ENCODE measurements at places on chromosomes 11 and 22.

DNA sequence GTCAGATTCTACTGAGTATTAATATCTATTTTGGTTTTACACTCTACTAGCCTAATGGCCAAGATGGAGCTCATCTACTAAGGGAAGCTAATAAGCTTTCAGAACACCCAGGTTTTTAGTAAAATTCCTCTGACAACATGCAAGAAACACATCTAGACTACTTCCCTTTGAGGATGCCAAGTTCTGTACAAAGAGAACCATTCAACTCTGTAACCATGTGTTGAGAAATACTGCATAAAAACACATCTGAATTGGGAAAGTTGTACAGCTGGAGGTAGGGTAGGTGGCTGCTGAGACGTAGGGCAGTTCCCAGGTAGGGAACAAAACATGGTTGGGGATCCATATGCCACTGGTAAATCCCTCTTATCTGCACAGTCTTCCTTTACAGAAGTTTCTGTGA is 66.2 kb downstream of the SC5D start:
- DNase-seq: no peak

DNA sequence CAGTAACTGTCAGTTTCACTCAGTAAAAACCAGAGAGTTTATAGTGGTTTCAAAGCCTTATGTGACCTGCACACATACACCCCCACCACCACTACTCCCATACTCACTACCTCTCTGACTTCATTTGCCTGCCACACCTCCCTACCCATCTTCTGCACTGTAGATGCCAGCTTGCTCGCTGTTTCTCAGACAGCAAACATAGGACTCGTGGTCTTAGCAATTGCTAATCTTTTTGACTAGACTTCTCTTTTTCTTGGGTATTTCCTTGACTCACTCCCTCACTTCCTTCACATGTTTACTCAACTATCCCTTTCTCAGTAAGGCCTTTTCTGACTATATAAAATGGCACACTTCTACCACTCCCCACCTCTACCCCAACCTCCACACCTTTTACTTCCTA is 27.8 kb downstream of the CEP295 start:
- DNase-seq: no peak

DNA sequence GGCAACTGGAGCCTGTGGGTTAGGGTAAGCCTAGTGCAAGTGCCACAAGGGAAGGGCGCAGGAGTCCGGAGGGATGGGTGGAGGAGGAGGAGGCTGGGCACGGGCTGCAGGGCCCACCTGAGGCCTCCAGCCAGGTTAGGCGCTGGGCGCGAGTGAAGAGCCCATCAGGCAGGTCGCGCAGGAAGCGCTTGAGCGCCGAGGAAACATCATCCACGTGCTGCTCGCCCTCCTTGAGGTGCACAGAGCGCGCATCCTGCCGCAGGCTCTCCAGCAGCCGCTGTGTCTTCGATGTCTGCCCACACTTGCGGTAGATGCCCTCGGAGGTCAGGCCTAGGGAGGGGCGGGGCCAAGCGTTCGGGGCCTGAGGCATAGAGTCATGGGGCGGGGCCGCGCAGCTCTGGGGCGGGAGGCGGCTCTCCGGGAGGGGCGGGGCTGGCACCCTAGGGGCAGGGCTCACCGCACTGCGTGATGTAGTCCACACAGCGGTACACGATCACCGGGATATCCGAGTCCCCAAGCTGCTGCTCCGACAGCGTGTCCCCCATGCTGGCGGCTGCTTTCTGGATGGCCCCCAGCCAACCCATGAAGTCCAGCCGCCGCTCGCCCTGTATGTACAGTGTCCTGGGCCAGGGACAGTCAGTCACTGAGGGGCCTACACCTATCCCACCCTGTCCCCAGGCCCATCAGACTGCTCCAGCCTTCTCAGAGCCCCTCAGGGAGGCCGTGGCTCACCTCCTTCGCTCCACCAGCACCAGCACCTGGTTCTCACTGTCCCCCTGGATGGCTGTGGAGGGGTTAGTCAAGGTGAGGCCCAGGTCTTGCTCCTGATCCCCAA is 22.9 kb upstream of the PDE2A start:
- no peak for DNase-seq

DNA sequence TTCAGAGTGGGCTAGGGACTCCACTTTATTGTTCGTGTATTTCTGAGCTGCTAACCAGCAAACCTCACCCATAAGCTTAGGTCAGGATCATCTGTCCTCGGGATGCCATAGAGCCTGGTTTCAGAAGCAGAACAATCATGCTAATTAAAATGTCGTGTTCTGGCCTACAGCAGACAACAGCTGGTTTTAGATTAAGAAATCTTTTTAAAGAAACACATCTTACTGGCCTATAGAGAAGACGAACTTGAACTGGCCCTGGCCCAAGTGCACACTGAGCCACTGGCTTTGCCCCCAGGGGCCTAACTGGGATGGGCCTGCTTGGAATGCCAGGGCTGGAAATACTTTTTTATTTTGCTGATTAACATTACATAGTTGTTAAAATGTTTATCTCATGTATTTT is 63.2 kb downstream of the ALX4 start:
- DNase-seq: no peak

DNA sequence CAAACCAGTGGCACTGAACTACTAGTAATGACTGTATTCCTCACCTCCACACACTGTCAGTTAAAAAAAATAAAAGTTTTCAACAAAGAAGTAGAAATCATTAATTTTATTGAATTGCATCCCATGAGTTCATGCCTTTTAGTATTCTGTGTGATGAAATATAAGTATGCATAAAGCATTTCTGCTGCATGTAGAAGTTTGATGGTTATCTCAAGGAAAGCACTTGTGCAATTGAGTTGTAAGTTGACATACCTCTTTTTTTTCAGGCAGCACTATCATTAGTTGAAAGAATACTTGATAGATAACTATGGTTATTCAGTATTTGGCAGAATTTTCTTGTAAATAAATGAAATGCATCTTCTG is 104.4 kb downstream of the STIM1 start:
- no peak for DNase-seq

- peak; percentile 39 for DNase-seq
Observed at GRCh38 chr22:29394931-29395581, 6.7 kb upstream of the AP1B1 start.

GRCh38 chr11:114774599-114775361 is 96.5 kb downstream of the NXPE2 start:
- no peak for DNase-seq

DNA sequence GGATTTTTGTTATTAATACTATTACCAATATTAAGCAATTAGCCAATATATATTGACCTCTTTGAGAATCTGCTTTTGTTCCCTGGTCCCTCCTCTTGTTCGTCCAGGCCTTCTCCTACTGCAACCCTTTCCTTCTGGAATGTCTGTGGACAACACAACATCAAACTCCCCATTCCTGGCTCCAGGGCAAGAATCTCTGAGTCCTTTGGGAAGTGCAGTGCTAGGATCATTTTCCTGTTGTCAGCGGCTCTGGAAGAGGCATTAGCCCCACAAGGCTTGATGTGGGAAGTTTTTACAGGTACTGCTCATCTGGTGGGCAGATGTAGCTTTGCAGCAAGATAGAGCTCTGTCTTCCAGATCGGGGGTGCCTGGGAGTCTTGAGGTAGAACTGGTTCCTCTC is 74.3 kb downstream of the RPUSD4 start:
- DNase-seq: no peak

DNA sequence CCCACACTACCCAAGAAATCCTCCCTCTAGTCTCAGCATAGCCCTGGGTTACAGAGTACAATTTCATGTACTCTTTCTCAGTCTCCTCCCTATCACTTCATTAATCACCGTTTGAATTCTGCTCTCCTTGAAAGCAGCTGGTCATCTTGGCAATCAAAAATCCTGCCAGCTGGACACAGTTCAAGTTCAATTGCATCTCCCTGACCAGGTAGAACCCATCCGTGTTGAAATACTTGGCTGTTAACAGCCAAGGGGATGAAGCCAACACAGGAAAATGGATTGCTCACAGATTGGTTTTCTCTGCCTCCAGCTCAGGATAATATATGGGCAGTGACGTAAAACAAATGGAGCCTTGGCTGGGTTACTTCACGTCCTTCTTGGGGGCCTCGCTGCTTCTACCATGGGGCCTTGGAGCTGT is 55.1 kb upstream of the GRK3 start:
- DNase-seq: no peak

- DNase-seq: peak; percentile 64
Observed at GRCh38 chr11:100739666-100740065, 52.6 kb downstream of the ARHGAP42 start.

DNA sequence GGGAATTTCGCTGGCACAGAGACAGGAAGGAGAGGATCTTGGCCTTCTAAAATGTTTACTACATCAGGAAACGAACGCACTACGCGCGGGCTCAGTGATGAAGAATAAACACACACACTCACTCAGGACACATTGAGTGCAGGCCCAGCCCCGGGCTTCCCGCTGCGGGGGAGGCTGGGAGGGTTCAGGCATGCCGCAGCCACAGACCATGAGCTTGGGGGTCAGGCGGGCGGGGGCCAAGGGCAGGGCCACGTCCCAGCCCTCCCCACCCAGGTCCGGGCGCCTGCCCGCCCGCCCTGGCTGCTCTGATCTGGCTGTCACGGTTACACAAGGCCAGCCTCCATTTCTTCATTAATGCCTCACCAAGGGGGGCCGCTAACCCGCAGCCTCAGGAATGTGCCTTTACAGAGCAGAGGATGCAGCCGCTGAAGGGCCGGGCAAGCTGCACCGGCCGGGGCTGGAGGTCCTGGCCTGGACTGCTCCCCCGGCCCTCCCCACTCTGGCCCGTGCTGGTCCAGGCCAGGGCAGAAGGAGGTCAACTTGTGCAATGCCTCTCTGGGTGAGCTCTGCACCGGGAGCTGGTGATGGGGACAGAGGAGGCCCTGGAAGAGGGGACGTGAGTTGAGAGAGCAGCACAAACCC is 41.7 kb downstream of the IGF2 start:
- DNase-seq: no peak

- DNase-seq: no peak
Observed at GRCh38 chr11:68569357-68569756, 108.8 kb downstream of the PPP6R3 start.

- DNase-seq: no peak
Observed at GRCh38 chr11:8025123-8025522, 38.0 kb downstream of the EIF3F start.

- DNase-seq: no peak
Observed at GRCh38 chr22:19635644-19636043, 78.7 kb upstream of the SEPTIN5 start.
